ENCODE measurements at places on chromosomes 2 and 18.

DNA sequence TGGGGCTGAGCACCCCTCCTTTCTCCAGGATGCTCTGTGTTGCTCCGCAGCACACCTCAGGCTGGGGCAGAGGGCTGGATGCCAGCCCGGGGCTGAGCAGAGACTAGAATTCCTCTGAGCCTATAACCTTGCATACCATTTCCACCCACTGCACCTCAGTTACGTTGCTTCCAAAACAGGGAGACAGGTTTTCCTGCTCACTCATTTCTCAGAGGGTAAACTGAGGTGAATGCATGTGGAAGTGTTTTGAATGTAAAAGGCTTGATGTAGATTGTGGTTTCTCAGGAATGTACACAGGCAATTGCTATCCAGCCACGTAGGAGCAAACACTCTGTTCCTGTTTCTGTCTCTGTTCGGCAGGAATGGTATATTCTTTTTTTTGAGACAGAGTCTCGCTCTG, 45.3 kb downstream of the EDAR start:
- no peaks in the 10 kb centered on the region for H3K36me3 ChIP-seq
- DNase-seq, result no peak
- no peak overlapping the region for H3K4me3 ChIP-seq
- no peaks in the 10 kb centered on the region for H3K4me1 ChIP-seq

DNA sequence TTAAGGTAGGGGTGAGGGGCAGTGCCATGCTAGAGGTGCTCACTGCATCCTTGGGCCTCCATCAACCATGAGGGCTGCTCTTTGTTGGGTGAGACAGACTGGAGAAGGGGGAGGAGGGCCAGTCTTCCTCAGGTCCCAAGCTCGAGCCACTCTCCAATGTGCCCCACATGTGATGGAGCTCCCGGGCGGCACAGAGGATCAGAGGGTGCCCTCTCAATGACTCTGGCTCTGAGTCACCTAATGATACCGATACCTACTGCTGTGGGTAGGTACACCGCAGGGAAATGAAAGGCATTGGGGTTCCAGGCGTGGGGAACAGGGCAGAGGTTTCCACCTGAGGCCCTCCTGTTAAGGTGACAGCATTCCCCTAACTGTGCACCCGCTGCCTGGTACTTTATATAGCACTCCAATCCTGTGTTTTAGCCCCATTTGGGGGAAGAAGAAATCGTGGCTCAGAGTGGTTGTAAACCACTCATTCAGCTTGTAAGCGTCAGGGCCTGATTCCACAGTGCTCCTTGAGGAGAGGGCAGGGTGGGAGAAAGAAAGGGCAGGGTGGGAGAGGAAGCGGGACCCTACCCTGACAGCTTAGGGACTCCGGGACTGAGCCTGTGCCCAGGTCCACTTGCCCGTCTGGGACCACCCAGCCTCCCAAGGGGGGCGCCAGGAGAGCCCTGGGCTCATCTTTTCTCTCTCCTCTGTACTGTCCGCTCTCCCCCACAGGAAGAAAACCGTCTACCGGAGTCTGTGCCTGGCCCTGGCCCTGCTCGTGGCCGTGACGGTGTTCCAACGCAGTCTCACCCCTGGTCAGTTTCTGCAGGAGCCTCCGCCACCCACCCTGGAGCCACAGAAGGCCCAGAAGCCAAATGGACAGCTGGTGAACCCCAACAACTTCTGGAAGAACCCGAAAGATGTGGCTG, 1.8 kb downstream of the B3GNT7 start:
- no peaks in the 10 kb centered on the region for H3K4me1 ChIP-seq
- no peak overlapping the region for H3K4me3 ChIP-seq
- H3K27me3 ChIP-seq, result peaks cover 12% of the 10 kb centered on the region
- H3K36me3 ChIP-seq, result no peaks in the 10 kb centered on the region
- DNase-seq, result no peak
- H3K27ac ChIP-seq, result no peak overlapping the region

DNA sequence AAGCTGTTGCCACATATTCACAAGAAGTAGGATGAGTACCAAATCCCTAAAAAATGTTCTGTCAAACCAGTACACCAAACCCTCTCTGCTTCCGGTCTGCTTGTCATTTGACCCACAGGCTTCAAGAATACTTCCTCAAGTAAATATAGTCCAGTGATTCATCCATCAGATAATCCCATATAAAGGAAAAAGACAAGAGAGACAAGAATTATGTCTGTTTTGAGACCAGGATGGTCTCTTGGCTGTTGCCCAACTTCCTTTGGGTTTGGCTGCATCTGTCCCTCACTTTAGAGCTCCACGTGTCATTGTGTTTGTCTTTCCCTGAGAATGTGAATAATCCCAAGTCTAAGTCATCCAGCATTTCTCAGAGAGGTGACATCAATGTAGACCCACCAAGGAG, 91.5 kb upstream of the NRP2 start:
- H3K4me1 ChIP-seq, result peaks cover 12% of the 10 kb centered on the region
- no peaks in the 10 kb centered on the region for H3K36me3 ChIP-seq
- no peak overlapping the region for H3K27ac ChIP-seq

- no peak for DNase-seq
- no peak overlapping the region for H3K4me3 ChIP-seq
- H3K4me1 ChIP-seq, result peaks cover 4% of the 10 kb centered on the region
- H3K27ac ChIP-seq, result no peak overlapping the region
Measured at GRCh38 chr2:135152361-135152760, 100.3 kb downstream of the RAB3GAP1 start.

- H3K27me3 ChIP-seq, result no peaks in the 10 kb centered on the region
- H3K27ac ChIP-seq, result no peak overlapping the region
- no peak overlapping the region for H3K4me3 ChIP-seq
- H3K36me3 ChIP-seq, result no peaks in the 10 kb centered on the region
- no peaks in the 10 kb centered on the region for H3K4me1 ChIP-seq
Measured at GRCh38 chr2:98637401-98638147, 29.2 kb downstream of the UNC50 start.

DNA sequence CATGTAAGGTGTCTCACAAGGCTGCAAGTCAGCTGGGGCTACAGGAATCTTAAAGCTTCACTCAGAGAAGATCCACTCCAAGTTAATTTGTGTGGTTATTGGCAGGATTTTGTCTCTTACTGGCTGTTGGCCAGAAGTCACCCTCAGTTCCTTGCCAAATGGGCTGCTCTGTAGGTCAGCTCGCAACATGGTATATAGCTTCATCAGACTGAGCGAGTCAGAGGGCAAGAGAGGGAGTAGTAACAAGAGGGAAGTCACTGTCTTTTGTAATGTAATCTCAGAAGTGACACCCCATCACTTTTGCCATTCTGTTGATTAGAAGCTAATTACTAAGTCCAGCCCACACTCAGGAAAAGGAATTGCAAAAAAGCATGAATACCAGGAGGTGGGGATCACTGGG, 119.5 kb downstream of the LRRTM1 start:
- no peak overlapping the region for H3K4me3 ChIP-seq
- H3K27ac ChIP-seq, result no peak overlapping the region
- no peaks in the 10 kb centered on the region for H3K27me3 ChIP-seq
- no peak for DNase-seq
- no peaks in the 10 kb centered on the region for H3K36me3 ChIP-seq

GRCh38 chr2:171210216-171210863, 49.6 kb upstream of the TLK1 start:
- H3K36me3 ChIP-seq, result no peaks in the 10 kb centered on the region
- H3K27ac ChIP-seq, result no peak overlapping the region
- H3K4me1 ChIP-seq, result no peaks in the 10 kb centered on the region
- no peak overlapping the region for H3K4me3 ChIP-seq
- no peak for DNase-seq

DNA sequence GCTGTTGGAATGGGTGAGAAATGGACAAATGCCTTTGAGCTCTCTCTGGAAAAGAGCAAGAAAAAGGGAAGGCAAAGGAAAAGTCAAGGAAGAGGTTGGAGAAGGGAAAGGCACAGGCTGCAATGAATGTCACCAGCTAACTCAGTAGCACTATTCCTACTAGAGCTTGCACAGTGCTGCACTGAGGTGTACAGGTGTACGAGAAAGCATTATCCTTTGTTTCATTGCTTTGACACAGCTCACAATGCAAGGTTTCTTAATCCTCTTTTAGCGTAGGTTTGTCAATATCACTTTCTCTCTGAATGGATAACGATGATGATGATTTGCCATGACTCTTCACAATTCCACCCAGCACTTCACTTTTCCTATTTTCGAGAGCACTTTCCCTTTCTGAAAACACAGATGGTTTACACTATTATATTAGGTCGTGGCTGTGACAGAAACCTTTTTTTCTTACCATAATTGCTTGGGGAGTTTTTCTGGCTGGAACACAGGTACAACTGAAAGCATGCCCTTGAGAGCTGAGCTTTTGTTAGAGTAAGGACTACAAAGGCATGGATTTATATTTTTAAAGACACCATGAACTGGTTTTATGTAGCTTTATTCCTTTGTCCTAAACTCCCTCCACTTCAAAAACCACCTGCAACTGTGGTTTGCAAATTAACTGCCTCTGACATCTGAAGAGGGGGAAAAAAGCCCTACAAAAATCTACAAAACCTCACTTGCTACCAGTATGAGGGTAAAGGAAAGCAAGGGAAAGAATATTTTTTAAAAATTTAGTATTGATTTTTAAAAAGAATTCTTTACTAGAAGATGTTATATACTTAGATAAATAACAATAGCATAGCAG, 265.5 kb downstream of the TGIF1 start:
- H3K27me3 ChIP-seq, result no peaks in the 10 kb centered on the region
- H3K4me1 ChIP-seq, result no peaks in the 10 kb centered on the region
- H3K27ac ChIP-seq, result no peak overlapping the region
- H3K4me3 ChIP-seq, result no peak overlapping the region

DNA sequence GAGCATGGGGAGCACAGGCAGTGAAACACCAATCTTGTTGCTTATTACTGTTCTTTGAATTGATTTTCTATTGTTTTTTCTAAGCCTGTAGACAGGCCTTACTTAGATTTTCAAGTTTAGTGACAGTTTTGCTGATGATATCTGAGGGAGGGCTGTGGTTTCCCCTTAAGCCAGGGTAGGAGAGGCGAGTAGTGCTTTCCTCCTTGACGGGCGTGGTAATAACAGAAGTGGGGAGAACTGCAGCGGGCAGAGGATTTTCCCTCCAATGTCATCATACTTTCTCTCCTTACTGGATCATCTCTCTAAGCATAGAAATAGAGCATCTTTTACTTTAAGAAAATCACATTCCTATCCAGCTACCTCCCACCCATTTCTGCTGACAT, 314.4 kb downstream of the ALK start:
- no peak for DNase-seq
- H3K4me3 ChIP-seq, result no peak overlapping the region
- H3K27me3 ChIP-seq, result no peaks in the 10 kb centered on the region
- no peaks in the 10 kb centered on the region for H3K36me3 ChIP-seq

DNA sequence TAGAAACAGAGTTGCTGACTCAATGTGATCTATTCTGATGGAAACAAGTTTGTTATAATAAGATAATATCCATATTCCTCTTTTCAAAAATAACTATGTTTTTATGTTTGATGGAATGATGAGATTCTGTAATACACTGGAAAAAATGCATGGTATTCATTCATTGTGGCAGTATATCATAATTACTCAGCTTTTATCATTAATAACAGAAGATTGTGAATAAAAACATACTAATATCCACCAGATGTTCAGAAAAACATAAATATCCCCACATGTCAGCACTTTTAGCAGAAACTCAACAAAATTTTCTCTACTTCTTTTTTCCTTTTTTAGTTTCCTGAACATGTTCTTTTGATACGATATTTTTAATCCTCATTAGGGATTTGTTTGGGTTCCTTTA, 130.9 kb upstream of the CAVIN2 start:
- no peaks in the 10 kb centered on the region for H3K27me3 ChIP-seq
- H3K27ac ChIP-seq, result no peak overlapping the region
- no peaks in the 10 kb centered on the region for H3K4me1 ChIP-seq
- H3K4me3 ChIP-seq, result no peak overlapping the region
- no peaks in the 10 kb centered on the region for H3K36me3 ChIP-seq
